Skeletal muscle cell (primary cell): ENCODE measurements at places on chromosomes 3 and 15.

- DNase-seq, result peak; percentile 30
These were observed 372.1 kb downstream of the MAGI1 start for GRCh38 chr3:65666448-65667091.

GRCh38 chr3:107562969-107563529, 40.3 kb downstream of the BBX start:
- no peak for DNase-seq

DNA sequence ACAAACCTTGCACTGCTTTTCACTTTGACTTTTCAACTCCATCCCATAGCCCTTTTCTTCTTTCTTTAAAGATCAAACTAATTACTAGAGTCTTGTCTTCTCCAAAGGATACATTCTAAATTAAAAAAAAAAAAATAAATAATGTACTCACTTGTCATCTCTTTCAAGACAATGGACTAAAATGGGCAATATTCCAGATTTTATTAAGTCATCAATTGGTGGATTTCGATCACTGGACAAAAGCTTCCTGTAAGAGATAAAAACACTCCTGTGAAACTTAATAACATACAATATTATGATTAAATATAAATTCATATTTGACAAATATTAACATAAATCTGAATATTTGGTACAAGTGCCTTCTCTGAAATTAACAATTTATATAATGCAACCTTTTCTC, 34.1 kb downstream of the KPNA4 start:
- DNase-seq, result no peak

DNA sequence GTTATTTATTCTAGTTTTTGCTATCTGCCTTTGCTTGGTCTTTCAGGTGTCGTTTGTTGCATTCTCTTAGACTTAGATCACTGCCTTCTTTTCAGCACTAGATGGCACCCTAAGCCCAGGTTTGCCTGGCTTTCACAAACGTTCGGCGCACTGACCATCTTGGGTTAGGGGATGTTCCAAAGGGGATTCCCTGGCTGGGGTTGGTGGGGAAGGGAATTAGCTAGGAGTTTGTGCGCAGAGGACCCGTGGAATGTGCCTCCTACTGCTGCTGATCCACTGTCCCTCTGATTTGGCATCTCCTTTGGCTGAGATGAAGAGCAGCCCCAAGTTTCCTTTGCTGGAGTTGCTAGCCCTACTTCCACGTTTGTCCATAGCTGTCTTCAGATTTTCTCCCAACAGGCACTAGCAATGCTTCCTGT, 33.9 kb downstream of the PFN2 start:
- peak; percentile 11 for DNase-seq

- DNase-seq, result no peak
These were observed 38.5 kb downstream of the KLF13 start for GRCh38 chr15:31365032-31365654.

GRCh38 chr15:92648190-92648875, 7.2 kb downstream of the FAM174B start:
- DNase-seq, result no peak

- no peak for DNase-seq
These were observed 215.8 kb downstream of the ROBO1 start for GRCh38 chr3:79551997-79552396.

DNA sequence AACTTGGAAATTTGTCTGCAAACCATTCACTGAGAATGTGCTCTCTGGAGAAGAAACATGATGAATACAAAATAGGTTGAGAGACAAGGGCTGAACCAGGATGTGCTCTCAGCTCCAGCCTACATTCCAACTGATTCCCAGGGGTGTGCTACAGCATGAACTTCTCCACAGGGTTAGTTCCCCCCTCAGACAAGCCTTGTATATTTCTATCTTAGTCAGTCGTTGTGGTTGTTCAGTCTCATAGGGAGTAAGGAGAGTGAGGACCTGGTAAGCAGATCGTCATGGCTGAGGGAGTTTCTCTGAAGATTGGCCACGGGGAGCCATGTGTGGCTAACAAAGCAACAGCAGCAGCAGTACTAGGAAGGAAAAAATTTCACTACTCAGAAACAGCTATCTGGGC, 919.7 kb upstream of the CADM2 start:
- peak; percentile 83 for DNase-seq

DNA sequence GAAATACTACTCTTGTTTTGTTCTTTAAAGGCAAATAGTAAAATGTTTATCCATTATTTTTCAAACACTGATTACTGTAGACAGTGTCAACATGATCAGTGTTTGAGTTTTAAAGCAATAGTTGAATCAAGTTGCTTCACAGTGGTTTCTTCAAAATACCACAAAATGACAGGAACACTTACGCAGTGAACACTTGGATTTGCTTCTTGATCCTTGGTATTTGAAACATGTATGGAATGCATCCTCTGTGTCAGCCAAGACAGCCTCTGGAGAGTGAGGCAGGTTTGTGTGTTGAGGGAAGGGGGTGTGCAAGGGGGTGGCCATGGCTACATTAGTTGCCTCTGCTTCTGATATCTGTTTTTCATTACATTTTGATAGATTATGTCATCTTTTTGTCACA, 413.0 kb downstream of the RBMS3 start:
- DNase-seq, result peak; percentile 90

DNA sequence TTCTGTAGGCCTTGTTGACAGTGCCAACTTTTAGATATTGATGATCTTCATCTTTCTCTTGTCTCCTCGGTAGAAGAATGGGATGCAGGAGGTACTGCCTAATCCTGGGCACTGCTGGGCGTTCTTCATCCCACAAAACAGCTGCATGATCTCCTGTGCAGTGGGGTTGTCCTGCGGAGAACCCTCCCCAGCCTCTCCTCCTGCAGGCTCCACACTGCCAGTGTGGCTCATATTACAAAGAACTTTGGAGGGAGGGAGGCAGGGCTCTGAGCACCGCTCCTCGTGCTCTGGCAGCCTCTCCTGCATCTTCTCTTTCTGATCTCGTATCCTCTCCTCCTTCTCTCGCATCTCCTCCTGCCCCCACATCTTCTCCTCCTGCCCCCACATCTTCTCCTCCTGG, 7.5 kb downstream of the GOLGA6L2 start:
- no peak for DNase-seq

DNA sequence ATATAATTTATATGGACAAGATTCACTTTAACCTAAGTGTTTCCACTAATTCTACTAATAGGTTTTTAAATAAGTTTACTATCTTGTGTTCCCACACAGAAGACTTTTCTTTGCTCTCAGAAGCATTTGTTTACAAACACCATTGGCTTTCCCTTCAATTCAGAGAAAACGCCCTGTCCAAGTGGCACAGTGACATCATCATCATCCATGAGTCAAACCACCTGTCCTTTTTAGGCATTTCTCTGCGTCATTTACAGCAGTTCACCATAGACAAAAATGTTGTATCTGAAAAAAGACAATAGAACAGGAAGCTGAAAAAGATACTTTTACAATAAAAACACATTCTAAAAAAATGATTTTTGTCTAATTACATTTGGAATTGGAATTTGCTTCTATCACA, 9.3 kb upstream of the BCL2L10 start:
- DNase-seq, result no peak

GRCh38 chr15:73051391-73051806, 864 bp upstream of the NEO1 start:
- DNase-seq, result no peak

DNA sequence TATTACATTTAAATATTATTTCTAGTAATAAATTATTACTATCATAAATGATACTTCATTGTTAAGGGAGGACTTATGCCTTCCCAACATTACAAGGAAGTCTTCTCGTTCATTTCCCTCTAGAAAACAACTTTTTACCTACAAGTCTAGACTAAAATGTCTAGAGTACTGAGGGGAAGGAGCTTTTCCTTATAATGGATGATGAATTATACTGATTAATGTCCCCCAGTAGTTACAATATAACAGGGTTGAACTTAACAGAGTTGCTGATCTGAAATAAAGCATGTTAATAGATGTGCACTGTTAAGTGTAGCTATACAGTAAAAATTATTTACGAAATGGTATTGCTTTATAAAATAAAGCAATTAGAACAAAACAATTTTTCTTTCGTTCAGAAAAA, 2.7 kb upstream of the MNS1 start:
- no peak for DNase-seq

- DNase-seq, result no peak
These were observed 43.9 kb downstream of the NR1I2 start for GRCh38 chr3:119825820-119826219.

DNA sequence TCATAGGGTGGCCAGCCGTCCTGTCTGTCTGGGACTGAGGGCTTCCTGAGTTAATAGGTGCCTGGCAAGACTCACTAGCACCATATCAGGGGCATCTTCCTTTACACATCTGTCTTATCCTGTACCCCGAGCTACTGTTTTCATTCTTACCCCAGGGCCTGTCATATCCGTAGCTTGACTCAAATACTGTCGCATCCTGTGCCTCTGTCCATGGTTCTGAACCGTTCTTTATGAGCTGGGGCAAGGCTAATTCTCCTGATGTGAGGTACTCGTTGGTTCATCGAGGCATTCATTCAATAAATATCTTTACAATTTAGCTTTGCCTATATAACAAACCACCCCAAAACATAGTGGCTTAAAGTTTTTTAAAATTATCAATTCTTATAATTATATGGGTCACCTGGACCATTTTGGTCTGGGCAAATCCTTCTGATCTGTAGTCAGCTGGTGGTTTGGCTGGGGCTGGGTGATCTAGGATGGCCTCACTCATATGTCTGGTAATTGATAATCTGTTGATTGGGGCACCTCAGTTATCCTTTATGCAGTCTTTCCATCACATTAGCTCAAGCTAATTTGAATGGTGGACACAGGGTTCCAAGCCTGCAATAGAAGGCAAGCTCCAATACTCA, 121.2 kb downstream of the TLE3 start:
- no peak for DNase-seq

DNA sequence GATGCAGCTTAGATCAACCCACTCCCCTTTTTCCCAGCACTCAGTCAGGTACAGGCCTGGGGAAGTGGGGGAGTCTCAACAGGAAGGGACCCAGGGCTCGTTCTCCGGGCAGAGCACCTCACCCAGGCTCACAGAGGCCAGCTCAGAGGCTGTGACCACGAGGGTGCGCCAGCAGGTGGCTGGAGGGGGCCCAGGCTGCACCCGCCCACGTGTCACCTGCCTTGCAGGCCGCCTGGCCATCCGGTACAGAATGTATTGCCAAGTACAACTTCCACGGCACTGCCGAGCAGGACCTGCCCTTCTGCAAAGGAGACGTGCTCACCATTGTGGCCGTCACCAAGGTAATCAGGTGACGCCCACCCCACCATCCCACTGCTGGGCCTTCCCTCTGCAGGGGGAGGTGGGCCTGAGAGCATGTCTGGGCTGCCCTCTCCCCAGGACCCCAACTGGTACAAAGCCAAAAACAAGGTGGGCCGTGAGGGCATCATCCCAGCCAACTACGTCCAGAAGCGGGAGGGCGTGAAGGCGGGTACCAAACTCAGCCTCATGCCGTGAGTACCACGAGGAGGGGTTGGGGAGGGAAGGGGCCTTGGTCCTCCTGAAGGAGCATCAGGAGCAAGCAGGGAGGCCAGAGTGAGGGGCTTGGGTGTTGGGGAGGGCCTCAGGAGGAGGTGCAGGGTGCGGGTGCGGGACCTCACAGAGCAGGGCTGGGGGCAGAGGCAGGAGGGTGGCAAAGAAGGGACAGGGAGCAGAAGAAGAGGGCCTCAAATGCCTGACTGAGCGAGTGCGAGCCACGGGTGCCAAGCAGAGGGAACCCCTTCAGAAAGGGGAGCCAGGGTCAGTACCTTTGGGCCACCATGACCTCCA, 14.0 kb upstream of the LMAN1L start:
- DNase-seq, result no peak

DNA sequence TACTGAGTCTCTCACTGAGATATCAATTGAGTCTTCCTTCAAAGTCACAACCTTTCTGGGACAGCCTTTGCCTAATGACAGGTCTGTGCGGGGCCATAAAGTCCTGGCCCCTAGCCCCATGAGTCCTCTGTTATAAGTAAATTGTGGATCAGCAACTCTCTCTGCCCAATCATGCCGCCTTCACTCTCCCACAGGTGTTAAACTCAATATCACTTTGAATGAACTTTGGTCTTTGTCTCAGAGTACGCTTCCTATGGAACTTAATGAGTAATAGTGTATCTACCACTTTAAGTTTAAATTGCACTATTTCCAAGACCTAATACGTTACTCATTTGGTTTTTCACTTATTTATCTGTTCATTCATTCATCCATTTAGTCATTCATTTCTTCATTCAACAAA, 826.4 kb downstream of the TUSC7 start:
- no peak for DNase-seq
